ENCODE measurements at places on chromosomes 5 and 9.
A peak's percentile ranks its signal among the peaks of the same experiment; 100 is the strongest.

DNA sequence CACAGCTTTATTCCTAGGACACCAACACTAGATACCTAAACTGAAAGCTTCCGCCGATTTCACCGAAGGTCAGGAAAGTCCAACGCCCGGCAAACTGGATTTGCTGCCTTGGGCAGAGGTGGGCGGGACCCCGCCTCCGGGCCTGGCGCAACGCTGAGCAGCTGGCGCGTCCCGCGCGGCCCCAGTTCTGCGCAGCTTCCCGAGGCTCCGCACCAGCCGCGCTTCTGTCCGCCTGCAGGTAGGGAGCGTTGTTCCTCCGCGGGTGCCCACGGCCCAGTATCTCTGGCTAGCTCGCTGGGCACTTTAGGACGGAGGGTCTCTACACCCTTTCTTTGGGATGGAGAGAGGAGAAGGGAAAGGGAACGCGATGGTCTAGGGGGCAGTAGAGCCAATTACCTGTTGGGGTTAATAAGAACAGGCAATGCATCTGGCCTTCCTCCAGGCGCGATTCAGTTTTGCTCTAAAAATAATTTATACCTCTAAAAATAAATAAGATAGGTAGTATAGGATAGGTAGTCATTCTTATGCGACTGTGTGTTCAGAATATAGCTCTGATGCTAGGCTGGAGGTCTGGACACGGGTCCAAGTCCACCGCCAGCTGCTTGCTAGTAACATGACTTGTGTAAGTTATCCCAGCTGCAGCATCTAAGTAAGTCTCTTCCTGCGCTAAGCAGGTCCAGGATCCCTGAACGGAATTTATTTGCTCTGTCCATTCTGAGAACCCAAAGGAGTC is at the start of gene CD274:
Gene CD274, plus strand, starts transcription at position 184 of the 733 bp plus-strand sequence. CDS start 5,572 bp downstream, outside the sequence.
- DNase-seq = peak; percentile 61

GRCh38 chr5:87526131-87526530 is 113.4 kb upstream of the CCNH start:
- no peak for DNase-seq

DNA sequence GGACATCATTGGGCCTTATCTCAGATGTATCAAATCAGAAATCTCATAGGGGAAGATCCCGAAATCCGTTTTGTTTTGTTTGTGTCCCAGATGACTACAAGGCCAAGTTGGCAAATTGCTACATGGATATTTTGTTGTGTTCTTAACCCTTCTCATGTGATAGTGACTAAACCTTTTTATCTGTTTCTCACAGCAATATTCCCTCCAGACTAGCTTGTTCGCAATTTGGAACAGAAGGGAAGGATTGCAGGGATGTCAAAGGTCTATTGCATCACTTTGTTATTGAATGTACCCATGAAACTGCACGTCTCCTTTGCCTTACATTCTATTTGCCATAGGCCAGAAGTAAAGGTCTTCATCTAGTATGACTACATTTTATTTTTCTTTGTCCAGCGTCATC is 453.9 kb downstream of the NFIB start:
- no peak for DNase-seq

- DNase-seq = no peak
Measured at GRCh38 chr5:131212471-131213021, 41.8 kb downstream of the LYRM7 start.

All from stimulated activated CD8-positive, alpha-beta memory T cell treated with anti-CD3 and anti-CD28 coated beads, Interleukin-4, amount 100 ng/mL, for 1 hour (primary cell).